ENCODE measurements at places on chromosomes 13 and 19.

- no peak for DNase-seq
Observed at GRCh38 chr19:16025108-16026101, 50.9 kb upstream of the TPM4 start.

GRCh38 chr13:67217880-67218279, 12.3 kb downstream of the PCDH9 start:
- DNase-seq: no peak

GRCh38 chr13:91086936-91087716, 260.4 kb upstream of the MIR17HG start:
- DNase-seq: no peak

DNA sequence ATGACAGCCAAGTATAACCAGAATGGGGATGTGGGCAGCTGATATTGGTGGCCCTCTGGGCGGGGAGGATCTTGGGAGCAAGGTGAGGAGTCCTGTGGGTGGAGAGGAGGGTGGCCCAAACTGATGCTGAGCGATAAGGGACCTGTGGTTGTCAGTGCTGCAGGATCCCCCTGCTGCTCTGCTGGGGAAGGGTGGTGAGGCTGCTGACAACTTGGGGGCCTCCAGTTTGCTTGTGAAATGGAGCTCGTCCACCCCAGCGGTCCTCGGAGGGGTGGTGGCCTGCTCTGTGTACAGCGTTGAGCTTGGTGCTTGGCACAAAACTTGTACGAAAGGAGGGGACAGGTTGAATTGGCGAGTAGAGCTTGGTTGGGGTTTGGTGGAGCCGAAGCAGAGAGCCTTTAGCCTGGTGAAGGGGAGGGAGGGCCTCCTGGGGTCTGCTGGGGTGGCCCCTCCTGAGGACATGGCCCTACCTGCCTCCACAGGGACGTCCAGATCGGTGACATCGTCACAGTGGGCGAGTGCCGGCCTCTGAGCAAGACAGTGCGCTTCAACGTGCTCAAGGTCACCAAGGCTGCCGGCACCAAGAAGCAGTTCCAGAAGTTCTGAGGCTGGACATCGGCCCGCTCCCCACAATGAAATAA, 2.9 kb downstream of the RPS11 start:
- peak; percentile 29 for DNase-seq

DNA sequence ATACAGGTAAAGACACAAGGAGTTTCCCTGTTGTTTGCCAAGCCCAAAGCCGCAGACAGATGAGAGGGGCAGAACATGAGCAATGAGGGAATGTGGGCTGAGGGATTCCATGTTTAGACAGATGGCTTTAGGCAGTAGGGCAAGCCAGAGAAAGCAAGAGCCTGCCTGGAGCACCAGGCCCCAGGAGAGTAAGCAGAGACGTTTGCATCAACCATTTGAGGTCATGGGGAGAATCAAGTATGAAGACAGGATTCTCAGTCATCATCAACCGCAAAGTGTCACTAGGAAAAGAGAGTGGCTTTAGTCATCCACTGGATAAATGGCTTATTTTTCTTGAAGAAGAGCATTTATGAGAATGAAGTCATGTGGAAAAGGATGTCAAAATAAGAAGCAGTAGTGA, 184.7 kb downstream of the COG6 start:
- no peak for DNase-seq

GRCh38 chr13:99956473-99957349, 14.9 kb downstream of the ZIC5 start:
- DNase-seq: no peak

GRCh38 chr19:30649934-30650614, 277.9 kb downstream of the ZNF536 start:
- no peak for DNase-seq

- DNase-seq: no peak
Observed at GRCh38 chr13:97631158-97631557, 197.2 kb downstream of the RAP2A start.

- no peak for DNase-seq
Observed at GRCh38 chr13:111338841-111339240, 18.4 kb downstream of the TEX29 start.

- no peak for DNase-seq
Observed at GRCh38 chr13:96710166-96710862, 284.0 kb downstream of the OXGR1 start.

DNA sequence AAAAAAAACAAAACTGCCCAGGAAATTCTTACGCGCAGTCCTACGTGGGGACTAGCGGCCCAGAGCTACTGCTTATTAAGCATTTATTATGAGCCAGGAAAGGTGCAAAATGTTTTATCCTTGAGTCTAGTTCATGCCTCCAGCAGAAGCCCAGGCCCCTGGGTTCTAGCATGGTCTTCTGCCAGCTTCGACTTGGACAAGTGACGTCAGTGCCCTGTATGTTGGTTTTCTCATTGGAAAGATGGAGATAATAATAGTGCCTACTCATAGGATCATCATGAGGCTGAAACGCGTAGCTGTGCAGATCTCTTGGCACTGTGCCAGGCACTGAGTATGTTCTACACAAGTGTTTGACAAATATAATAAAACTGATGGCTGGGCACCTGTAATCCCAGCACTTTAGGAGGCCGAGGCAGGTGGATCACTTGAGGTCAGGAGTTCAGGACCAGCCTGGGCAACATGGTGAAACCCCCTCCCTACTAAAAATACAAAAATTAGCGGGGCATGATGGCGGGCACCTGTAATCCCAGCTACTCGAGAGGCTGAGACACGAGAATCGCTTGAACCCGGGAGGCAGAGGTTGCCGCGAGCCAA, 12.4 kb upstream of the SULT2B1 start:
- no peak for DNase-seq

DNA sequence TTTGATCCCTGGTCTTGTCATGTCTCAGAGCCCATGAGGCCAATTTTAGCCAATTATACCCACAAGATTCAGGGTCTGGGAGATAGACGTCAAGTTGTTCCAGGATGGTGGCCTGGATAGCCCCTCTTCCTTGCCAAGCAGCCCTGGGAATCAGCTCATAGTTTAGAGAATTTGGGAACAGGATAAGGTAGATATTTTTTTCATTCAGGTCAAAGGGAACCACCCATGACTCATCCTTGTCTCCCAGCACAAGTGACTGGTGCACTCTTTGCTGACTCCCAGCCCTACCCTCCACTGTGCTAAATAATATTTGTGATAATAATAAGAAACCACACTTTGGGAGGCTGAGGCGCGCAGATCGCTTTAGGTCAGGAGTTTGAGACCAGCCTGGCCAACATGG, 17.1 kb upstream of the S1PR4 start:
- no peak for DNase-seq

GRCh38 chr13:33096886-33097605, 80.8 kb downstream of the KL start:
- DNase-seq: no peak

- no peak for DNase-seq
Observed at GRCh38 chr13:103517768-103518102, 451.5 kb upstream of the SLC10A2 start.

GRCh38 chr13:24858953-24859352, 95.0 kb downstream of the RNF17 start:
- no peak for DNase-seq

- DNase-seq: no peak
Observed at GRCh38 chr13:30705680-30706079, 29.7 kb upstream of the ALOX5AP start.

DNA sequence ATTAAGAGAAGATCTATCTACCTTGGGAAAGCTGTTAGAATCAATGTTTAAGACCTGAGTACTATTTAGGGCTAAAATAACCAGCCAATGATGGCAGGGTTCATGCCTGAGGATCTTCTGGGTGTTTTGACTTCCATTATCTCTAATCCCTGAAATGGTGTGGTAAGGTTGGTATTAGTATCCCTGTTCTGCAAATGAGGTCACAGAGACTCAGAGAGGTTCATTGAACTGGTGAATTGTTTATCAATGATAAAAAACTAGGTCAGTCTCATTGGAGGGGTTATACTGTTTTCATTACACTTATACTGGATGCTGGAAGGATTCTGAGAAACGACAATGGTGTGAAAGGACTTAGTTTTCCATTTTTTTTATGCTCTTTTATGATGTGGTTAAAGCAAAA, 264.8 kb downstream of the KLF5 start:
- DNase-seq: no peak

DNA sequence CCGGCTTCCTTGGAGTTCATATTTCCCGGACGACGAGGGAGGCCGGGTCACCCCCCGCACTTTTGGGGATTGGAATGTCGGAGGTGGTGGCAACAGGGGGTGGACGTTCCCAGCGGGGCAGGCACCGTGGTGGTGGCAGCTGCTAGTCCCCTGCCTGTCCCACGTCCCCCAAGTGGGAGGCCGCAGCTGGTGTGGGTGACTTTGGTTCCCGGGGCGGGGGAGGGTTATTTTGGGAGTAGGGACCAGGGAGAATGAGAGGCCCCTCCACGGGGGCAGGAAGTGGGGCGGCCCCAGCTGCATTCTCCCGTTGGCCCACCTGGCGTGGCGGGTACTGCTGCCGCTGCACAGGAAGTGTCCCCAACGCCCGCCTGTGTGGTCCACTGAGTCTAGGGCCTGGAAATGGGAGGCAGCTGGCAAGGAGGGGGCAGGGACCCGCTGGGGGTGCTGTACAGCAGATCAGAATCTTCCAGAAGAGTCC, 11.1 kb upstream of the PLIN3 start:
- DNase-seq: no peak

DNA sequence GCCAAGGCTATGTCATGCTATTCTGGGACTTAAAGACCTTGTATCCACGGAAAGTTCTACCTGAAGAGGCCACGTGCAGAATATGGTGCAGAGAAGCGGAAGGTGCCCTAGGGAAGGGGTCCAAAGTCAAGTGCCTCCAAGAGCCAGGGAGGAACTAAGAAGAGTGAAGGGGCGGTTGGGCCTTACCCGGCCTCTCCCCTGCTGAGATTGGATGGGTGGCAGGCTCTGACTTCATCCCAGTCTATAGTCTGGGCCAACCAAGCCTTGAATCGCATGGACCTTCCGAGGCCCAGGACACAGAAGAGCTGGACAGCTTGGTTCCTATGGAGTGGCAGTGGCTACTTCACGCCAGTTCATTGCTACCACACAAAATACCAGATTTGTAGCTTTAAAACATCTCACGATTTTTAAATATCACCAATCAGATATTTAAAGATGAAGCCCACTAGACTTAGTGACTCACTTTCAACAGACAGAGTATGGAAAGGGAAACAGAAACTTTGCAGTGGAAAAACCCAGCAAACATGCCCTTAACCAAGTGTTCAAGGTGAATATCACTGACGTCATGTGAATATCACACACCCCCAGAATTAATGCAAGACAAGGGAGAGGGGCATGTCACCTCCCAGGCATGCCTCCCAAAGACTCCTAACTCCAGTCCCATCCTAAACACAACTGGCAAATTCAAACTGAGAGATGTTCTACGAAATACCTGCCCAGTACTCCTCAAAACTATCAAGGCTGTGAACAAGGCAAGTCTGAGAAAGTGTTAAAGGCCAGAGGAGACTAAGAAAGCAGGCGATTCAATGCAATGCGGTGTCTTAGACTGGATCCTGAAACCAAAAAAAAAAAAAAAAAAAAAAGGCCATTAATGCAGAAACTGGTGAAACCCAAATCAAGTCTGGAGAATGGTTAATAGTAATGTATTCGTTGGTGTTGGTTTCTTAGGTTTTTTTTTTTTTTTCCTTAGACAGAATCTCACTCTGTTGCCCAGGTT, 10.2 kb downstream of the C19orf12 start:
- no peak for DNase-seq

DNA sequence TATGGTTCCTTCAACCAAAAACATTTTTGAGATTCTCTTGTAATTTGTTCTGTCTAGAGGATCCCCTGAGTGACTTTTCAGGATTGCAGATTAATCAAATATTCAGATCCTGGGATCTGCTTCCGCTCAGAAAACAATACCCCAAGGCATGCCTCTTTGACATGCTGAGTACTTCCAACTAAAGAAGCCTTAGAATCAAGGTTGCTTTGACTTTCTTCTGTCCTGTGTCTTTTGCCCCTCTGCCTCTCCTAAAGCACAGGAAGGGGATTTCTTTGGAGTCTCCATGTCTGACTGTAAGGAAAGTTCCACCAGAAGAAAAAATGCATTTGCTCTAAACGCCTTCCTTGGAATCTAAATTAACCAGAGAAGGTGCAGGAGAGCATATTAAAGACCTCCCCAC, 431.5 kb downstream of the FGF14 start:
- DNase-seq: no peak

DNA sequence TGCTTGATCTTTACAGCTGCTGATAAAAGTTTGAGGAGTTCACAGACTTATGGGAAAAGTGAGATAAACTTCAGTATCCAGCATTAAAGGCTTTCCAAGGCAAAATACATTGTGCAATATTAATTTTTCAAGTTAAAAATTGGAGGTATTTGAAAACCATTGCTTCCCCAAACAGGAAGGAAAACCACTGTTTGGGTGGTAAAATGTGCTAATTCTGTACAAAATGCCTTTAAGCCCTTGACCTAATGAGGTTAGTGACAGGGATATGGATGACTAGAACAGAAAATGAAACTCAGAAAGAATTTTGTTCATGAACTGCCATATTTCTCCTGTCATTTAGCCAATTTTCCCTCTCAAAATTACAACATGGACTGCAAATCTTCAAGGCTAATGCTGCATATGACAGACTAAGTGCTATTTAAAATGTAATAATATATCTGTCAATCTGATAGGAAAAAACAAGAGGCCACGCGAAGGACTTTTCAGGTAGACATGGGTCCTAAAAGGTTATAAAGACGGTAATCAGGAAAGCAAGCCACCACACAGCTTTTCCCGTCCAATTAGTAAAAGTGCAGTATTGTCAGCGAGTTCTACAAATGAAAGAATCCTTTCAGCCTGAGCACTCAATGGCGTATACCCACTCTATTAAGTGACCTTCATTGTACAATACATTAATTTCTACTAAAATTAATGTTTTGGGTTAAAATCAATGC, 212.8 kb downstream of the ENOX1 start:
- DNase-seq: no peak

- no peak for DNase-seq
Observed at GRCh38 chr13:66210677-66211076, 1019.5 kb downstream of the PCDH9 start.

GRCh38 chr13:114031631-114032030, 57.8 kb upstream of the C13orf46 start:
- DNase-seq: no peak

DNA sequence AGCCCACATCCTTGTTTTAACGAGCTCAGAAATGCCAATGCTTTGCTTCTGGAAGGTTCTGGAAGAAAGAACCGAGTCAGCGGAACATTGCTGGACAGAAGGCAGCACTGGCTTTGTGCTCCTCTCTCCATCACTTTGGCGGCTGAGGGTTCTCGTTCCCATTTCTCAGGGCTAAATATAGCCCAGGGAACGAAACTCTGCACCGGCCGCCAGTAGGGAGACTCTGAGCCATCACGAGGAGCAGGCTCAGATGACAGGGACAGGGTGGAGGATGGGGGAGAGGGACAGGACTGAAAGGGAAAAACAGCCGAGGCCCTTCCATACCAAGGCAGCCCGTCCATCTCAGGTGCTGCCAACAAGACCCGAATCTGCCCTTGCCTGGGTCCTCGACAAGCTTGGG, 166.4 kb downstream of the CACNA1A start:
- no peak for DNase-seq

GRCh38 chr13:48954081-48954480, 21.6 kb upstream of the FNDC3A start:
- DNase-seq: no peak

GRCh38 chr19:46863818-46864629, 3.2 kb downstream of the ARHGAP35 start:
- DNase-seq: no peak

GRCh38 chr13:112434032-112434431, 57.9 kb downstream of the SPACA7 start:
- DNase-seq: no peak
